ENCODE measurements at places on chromosomes 2 and 18.

DNA sequence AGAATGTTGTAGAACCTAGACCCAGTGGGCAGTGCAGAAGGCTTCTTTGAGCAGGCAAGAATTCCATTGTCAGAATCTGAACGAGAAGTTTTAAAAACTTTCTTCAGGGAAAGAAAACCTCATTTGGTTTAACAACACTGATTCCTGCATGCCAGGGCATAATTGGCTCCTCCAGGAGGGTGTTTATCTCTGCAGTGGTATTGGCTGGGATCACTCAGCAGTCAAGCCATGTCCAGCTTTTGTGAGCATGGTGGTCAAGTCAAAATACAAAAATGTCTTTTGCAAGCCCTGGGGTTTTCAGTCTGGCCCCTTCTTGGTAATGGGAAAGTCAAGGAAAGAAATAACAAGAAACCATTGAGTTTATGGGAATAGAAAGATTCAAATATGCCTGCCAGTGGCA lies 28.3 kb downstream of the FHOD3 start:
- no peak for DNase-seq

- no peak for DNase-seq
Measured at GRCh38 chr2:201996006-201996405, 37.6 kb upstream of the FZD7 start.

DNA sequence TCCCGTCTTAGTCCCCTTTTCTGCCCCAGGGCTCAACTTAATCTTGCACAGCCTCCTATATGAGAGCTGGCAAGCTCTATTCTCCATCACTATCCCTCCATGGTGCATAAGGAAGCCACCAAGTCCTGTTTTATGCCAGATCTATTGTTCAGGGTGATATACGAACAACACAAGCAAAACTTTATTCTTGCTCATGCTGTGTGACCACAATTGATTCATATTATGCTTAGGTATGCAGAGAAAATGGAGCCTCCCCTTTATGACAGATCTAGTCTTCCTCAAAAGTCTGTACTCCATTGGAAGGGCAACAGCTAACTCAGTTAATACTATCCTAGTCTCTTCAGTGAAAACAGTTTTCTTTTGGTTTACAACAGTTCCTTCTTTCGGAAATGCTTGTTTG lies 94.0 kb upstream of the STON1 start:
- no peak for DNase-seq

GRCh38 chr2:62526531-62527381 lies 20.8 kb upstream of the TMEM17 start:
- no peak for DNase-seq

GRCh38 chr18:44423814-44424644 lies 256.7 kb upstream of the SETBP1 start:
- no peak for DNase-seq

GRCh38 chr2:164706522-164706921 lies 85.2 kb upstream of the GRB14 start:
- no peak for DNase-seq

DNA sequence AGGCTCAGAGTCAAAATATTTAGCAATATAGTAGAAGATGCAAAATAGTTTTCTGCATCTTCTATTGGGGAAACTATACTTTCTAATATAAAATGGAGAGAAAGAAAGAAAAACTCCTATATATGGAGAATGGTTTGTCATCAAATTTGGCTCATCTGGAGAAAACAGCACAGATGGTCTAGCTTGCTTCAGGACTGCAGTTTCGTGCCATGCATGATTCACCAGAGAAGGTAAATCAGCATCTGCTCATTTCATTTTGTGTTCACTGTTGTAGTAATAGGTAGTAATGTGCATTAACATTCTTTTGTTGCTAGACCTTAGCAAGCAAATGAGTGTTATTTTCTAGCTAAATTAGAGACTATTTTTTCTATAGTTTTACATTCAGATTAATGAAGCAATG lies 179.0 kb downstream of the ASXL3 start:
- DNase-seq, result no peak
